ENCODE measurements at places on chromosomes 7 and 10. TPM values are rescaled to one million over a fixed set of nuclear protein-coding genes. Genes with fewer than 3 reads are reported as not detected.

TMEM225B gene
- total RNA-seq: not detected

ACSM6 gene
- total RNA-seq: not detected

DNA sequence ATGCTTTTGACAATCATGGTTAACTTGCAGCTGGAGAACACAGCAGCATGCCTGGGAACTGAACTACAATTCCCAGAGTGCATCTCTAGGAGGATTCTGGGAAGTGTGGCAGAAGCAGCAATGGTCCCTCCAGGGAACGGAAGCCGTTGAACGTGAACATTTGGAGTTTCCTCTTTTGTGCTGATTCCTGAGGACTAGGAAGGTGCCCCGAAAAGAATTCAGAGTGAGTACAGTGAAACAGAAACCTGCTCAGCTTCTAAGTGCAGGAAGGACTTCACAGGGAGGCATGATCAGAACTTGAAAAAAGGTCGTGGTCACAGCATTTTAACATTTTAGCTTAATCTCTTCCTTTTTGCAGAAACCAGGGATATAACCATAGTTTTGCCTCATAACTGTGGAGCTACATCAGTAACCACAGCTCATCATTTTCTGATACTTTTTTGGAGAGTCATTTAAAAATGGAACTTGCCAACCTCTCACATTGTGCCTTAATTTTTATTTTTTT is at the start of gene NUDT13:
Gene NUDT13, plus strand, starts transcription at position 111 of the 505 bp plus-strand sequence. CDS start 3,911 bp downstream, outside the sequence.
- peak; percentile 88 for DNase-seq

DNA sequence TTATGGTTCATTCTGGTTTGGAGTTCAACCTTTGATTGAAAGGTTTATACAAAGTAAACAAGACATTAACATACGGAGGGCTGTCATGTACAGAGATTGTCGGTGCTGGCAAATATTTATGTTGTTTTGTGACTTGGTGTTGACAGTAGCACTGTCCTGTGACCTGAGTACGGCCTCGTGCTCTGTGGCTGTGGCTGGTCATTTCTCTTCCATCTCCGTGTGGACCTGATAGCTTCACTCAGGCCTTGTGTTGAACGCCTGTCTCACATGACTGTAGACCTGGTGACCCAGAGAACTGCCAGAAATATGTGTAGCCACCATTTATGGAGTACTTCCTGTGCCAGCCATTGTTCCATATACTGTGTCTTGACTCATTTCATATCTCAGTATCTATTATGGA is 311.6 kb downstream of the CCDC3 start:
- DNase-seq: no peak

DNA sequence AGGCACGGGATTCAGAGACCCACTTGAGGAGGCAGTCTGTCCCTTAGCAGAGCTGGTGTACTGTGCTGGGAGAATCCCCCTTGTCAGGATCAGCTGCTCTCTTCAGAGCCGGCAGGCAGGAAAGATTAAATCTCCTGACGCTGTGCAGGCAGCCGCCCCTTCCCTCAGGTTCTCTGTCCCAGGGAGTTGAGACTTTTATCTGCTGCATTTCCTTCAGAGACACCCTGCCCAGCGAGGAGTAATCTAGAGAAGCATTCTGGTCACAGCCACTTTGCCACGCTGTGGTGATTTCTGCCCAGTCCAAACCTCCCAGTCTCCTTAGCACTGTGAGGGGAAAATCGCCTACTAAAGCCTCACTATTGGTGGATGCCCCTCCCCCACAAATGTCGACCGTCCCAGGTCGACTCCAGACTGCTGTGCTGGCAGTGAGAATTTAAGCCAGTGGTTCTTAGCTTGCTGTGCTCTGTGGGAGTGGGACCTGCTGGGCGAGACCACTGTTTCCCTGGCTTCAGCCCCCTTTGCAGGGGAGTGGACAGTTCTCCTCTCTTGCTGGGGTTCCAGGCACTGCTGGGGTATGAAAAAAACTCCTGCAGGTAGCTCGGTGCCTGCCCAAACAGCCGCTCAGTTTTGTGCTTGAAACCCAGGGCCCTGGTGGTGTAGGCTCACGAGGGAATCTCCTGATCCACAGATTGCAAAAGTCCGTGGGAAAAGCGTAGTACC is 265.4 kb downstream of the ZWINT start:
- DNase-seq: no peak

DNA sequence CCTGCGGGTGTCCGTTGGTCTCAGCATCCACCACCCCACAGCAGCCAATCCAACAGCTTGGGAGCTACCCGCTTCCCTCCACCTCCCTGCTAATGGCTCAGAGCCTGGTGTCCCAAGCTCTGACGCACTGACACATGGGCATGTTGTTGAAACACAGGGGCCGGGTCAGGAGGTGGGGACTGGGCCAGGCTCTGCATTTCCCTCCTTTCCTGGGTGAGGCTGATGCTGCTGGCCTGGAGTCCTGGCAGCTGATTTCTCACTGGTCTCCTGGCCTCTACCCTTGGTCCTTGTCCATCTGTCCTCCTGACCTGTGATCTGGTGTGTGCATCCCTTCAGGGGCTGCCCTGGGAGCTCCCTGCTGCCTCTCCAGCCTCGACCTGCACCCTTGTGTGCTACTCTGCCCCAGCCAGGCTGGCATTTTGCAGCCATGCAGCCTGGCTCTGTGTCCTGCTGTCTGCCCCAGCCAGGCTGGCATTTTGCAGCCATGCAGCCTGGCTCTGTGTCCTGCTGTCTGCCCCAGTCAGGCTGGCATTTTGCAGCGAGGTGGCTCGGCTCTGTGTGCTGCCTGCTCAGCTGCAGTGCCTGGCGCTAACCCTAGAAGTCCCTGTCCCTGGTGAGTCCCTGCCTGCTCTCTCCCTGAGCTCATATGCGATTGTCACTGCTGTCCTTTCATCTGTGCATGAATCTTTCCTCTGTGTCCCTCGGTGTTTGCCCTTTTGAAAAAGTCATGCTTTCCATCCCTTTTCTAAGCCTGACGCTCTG is 14.0 kb downstream of the AMZ1 start:
- peak; percentile 91 for DNase-seq

DNA sequence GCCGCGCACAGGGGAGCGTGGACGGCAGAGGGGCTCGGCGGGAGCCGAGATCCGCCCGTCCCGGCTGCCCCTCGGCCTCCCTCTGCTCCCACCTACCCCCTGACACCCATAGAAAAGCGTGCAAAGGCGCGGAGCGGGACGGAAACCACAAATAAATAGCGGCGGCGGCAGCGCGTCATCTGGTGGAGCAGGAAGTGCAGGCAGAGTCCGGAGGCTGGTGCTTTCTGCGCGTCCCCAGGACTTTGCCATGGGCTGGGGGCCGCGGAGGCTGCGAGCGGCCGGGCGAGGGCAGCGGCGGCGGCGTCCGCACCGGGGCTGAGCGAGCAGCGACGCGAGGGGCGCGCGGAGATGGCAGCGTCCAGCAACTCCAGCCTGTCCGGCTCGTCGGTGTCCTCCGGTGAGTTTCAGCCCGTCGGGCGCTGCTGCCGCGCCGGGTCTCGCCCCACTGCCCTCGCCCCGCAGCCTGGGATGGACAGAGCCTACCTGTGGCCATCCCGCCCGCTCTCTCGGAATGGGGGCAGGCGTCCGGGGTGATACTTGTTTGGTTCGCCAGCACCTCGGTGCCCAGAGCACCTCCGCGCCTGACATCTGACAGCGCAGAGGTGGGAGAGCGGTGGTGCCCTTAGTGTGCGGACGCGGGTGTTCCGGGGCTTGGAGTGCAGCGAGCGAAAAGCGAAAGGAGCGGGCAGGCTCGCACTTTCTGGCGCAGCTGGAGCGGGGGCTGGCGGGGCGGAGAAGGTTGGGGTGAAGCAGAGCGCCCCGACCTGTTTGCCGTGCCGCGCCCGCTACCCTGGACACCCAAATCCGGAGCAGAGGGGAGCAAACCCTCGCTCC is at the start of gene CHN2:
Gene CHN2, plus strand, starts transcription at position 182 of the 834 bp plus-strand sequence.
- DNase-seq: peak; percentile 52

DNA sequence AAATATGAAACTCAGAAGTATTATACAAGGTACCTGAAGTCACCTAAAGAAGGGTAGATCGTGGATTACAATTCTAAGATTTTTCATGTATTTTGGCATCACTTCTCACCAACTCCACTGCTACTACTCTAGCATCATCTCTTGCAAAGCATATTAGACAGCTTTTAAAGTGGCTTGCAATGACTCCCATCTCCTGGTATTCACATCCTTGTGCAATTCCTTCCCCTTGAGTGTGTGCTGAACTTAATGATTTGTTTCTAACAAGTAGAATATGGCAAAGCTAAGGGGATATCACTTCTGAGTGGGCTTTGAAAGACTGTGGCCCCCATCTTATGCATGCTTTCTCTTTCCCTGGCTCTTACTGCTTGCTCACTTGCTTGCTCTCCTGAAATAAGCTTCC is 280.2 kb downstream of the SNX13 start:
- DNase-seq: peak; percentile 89

GRCh38 chr10:34399013-34399412 is 416.1 kb downstream of the PARD3 start:
- no peak for DNase-seq

DNA sequence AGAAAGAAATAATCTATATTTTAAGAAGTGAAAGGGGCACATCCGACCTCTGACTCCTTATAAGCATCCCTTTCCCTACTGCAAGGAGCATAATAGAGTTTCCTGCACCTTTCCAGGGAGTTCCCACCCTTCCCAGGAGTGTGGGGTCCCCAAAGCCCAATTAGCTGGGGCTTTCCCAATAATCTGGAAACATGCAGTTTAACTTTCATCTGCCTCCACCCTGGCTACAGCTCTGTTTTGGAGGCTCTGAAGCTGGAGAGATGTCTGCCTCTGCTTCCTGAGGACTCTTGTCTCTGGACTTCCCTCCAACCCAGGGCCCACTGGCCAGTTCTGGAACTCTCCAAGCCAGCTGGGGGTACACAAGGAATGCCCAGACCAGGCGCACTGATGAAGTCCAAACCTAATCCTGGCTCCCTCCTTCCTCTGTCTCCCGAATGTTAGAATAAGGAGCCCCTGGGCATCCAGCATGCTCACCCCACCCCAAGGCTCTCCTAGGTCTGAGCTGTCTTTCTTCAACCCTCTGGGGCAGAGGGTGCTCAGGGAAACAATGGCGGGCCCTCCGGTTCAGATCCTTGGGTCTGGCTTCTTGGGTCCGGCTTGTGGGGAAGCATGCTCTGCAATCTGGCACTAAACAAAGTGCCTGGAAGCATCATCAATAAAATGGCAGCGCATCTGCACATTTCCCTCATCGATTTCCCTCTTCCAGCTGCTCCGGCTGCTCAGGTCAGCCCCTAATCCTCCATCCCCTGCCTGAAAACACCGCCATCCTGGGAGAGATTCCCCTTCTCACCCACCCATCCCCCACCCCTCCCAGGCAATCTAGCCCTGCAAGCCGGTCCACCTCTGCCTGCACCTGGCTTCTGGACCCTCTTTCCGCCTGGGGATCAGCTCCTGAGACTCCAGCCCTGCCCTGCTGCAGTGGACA is 13.3 kb downstream of the HOXA4 start:
- no peak for DNase-seq

DNA sequence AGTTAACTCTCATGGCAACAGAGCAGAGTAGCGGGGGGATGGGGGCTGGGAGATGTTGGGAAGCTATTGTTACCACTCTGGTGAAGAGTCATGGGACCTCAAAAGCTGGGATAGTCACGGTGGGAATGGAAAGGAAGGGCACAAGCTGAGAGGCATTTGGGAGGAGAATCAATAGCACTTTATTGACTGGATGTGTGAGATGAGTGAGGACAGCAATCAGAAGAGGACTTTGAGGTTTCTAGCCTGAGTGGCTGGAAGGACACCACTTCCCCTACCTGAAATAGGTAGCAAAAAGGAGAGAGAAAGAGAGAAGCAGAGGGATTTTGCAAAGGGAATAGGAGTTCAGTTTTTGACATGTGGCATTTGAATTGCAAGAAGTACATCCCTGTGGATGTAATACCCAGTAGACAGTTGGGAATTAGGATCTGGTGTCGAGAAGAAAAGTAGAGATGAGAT is 27.2 kb downstream of the SCD start:
- peak; percentile 17 for DNase-seq
